ENCODE measurements at places on chromosomes 2 and 18. TPM values are rescaled to one million over a fixed set of nuclear protein-coding genes. Genes with fewer than 3 reads are reported as not detected.

SH2D6 gene
- total RNA-seq, result not detected

DNA sequence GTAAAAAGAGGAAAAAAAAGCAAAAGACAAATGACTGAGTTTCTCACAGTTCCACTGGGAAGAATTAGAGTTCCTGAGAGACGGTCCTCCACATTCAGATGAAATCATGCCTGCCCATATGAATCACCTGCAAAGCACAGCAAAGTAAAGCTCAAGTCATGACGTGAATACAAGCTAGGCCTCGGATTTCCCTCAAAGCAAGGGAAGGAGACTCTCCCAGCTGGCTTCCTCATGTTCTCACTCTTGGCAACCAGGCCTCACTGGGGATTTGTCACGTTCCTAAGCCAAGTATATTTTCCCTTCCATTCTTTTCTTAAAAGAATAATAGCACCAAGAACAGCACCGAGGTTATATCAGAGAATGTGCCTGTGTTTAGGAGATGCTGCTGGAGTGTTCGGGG lies 47.0 kb downstream of the CYP27C1 start:
- DNase-seq, result peak; percentile 77

DNA sequence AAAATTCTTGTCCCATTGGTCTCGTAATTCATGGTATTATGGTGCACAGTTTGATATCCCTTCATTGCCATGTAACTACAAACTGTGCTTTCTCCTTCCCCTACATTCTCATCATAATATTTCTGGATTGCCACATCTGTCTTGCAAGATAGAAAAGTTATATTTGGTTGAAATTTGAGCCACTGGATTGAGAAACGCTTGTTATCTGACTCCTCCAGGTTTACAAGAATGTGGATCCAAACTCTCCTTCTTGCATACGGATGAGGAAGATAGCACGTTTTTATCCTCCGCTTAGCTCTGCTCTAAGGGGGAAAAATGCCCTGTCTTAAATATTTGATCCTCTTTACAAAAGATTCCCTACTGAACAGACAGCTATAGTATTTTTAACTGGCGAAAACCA lies 438.2 kb downstream of the TSN start:
- DNase-seq, result no peak

DNA sequence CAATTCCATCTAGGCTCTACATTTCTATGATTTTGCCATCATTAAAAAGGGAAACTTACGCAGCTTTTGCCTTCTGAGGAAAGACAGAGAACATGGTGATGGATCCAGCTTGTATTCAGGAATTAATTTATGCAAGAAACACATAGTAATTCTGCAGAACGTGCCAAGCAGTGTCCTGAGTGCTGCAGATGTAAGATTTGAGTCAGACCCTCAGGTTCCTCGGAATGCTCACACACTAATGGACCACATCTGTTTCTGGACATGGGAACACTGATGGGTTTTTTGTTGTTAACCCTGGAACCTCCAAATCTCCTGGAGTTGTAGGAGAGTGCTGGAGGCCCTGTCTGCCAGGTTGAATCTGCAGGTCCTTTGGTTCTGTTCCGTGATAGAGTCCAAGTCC lies 132.9 kb downstream of the SETBP1 start:
- DNase-seq, result no peak
